ENCODE measurements at places on chromosomes 1 and 21. TPM values are rescaled to one million over a fixed set of nuclear protein-coding genes. Genes with fewer than 3 reads are reported as not detected.

DNA sequence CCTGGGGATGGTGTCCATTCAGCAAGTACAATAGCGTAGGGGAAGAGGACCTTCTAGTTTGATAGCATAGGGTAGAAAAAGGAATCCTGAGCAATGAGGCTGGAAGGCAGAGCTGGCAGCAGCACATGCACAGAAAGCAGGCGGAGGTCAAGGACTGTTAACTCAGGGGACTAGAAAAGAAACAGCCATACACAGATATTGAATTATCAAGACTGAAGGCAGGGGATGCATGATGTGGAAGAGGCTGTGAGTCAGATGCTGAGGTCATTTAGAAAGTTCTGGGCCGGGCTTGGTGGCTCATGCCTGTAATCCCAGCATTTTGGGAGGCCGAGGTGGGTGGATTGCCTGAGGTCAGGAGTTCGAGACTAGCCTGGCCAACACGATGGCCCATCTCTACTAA is 65.6 kb downstream of the OPTC start:
- DNase-seq, result no peak

GRCh38 chr1:21904704-21905520 is 32.2 kb downstream of the HSPG2 start:
- DNase-seq, result no peak

DNA sequence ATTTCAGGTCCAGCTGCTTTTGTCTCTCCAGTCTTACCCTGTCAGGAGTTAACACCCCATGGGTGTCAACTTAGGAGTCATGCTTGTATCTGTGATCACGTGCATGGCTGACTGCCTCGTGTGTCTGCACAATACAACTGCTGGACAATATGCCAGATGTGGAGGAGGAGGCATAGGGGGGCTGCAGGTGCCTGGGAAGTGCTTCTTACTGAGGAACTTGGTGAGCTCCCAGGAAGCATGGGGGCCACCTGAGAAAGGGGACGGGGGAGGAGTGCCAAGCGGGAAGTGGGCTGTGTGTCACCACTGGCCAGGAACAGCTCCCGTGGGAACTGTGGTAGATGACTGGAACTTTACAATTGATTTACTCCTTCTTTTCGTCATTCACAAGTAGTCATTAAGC is 9.5 kb downstream of the RHEX start:
- no peak for DNase-seq

DNA sequence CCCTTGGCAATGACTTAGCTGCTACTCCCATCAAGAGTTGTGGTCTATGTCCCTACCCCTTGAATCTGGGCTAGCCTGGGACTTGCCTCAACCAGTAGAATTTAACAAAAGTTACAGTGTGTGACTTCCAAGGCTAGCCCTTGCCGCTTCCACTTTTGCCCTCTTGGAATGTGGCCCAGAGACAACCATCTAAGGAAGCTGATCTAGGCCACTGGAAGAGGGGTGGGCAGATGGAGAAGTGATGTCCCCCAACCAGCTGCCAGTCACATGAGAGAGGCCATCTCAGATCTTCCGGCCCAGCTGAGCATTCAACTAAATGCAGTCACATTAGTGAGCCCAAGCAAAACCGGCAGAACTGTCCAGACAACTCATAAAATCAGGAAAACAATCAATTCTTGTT is 115.1 kb downstream of the TOMM20 start:
- no peak for DNase-seq

- no peak for DNase-seq
Observed at GRCh38 chr1:243842978-243843511, 7.0 kb downstream of the AKT3 start.

DNA sequence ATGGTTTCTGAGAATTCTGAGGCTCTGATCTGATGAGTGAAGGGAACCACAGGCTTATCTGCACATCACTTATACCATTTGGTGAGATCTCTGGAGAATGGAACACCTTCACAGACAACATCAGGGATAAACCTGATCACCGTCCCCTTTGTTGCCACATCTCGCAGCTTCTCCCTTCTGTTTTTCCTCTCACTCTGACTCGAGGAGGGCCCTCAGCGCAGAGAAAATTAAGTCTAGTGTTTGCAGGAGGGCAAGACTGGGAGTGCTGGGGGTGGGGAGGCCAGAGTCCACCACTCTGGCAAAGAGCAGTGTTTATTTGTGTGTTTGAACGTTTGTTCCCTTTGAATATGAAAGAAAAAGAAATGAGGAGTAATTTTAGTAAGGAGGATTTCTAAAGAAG is 29.0 kb upstream of the BATF3 start:
- no peak for DNase-seq

- DNase-seq, result no peak
Observed at GRCh38 chr1:185058110-185058509, 12.8 kb downstream of the RNF2 start.

- DNase-seq, result no peak
Observed at GRCh38 chr1:24181619-24182018, 5.5 kb downstream of the IFNLR1 start.

DNA sequence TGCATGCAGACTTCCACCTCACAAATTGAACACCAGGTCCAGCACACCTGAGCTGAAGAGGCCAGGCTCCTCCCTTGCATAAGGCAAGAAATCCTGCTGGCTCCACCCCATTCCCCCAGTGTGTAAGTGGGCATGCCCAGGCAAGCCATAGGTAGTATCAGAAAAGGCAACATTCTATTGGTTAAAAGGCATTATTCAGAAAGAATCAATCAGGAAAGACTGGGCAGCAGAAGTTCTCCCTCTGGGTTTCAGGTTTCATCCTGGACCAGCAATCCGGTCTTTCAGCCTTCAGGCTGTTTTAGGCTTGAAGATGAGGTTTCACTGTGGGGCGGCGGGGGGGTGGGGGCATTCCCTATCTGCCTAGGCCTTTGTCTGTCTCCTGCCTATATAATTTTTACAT is 42.0 kb upstream of the LHX8 start:
- DNase-seq, result peak; percentile 19

DNA sequence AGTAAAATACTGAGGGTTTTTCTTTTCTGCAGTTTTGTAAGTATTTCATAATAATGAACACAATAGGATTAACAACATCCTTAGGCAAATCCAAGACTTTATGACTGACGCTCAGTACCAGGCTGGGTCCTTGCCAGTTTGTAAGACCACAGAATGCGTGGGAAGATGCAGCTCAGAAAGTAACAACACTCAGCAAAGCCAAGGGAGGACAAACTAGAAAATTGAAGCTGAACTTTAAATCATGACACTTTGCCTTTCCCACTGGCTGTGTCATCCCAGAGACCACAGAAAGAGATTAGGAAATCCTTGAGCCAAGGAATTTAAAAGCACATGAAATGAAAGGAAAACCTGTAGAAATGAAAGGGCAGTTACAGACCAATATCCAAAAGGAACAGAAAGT is 426.3 kb upstream of the CHRM3 start:
- no peak for DNase-seq

DNA sequence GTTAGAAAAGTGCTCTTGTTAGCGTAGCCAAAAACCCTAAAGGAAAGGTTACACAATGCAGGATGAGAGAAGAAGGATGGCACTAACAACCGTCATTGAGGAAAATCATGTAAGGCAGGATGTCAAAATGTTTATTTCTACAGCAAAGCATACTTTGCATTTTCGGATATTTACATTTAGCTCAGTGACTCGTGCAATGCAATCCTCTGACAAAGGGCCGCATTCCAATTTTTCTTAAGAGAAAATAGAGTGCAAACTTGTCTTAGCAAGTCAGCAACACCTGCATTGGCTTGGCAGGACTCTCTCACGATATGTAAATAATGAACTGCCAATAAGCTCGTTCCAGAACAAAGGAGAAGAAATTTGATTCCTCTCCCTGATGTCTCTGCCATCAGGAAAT is 33.3 kb downstream of the TIAM1 start:
- DNase-seq, result no peak

DNA sequence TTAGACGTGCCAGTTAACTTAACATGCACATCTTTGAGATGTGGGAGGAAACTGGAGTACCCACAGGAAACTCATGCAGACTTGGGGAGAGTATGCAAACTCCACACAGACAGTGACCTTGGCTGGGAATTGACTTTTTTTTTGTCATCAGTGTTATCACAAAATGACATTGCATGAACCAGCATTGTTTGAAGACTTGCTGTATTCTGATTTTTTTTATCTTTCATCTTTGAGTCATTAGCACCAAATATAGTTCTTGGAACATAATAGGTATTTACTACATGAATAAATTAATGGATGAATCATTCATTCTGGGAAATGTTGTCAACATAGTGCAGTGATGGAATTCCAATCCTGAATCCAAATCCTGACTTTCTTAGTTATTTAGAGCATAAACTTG is 77.0 kb downstream of the ATF6 start:
- no peak for DNase-seq

Gene PROX1
- 68.4 TPM for total RNA-seq

Gene S100A3
- total RNA-seq, result not detected

Gene VWA5B1
- 0.10 TPM for total RNA-seq
